Stimulated activated CD8-positive, alpha-beta memory T cell treated with anti-CD3 and anti-CD28 coated beads, Interleukin-7, amount 100 ng/mL, for 24 hours (primary cell): ENCODE measurements at places on chromosomes 4 and X.

DNA sequence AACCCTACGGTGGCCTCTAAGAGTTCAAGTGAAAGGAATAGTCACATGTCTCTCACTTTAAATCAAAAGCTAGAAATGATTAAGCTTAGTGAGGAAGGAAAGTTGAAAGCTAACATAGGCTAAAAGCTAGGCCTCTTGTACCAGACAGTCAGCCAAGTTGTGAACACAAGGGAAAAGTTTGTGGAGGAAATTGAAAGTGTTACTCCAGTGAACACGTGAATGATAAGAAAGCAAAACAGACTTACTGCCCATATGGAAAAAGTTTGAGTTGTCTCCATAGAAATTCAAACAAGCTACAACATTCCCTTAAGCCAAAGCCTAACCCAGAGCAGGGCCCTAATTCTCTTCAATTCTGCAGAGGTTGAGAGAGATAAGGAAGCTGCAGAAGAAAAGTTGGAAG, 51.5 kb upstream of the RAB9B start:
- DNase-seq, result no peak

GRCh38 chr4:35516102-35516501, 728.2 kb downstream of the ARAP2 start:
- no peak for DNase-seq

- DNase-seq, result no peak
Measured at GRCh38 chrX:16023790-16024734, 99.3 kb upstream of the GRPR start.

- DNase-seq, result no peak
Measured at GRCh38 chr4:171985129-171985528, 171.9 kb downstream of the GALNTL6 start.

- DNase-seq, result no peak
Measured at GRCh38 chr4:102858828-102859464, 9.8 kb upstream of the CISD2 start.
